Diencephalon (tissue), 1 donor: ENCODE measurements at places on chromosomes 3 and 15. TPM values are rescaled to one million over a fixed set of nuclear protein-coding genes. Genes with fewer than 3 reads are reported as not detected.

Gene RNU5B-1
- not detected for total RNA-seq

Gene SKOR1
- 0.69 TPM for total RNA-seq

Gene ADCY5
- total RNA-seq: 58.6 TPM

Gene PPP1R14D
- total RNA-seq: not detected

Gene CDHR4
- total RNA-seq: 0.23 TPM

Gene AADAC
- not detected for total RNA-seq

Gene TATDN2
- total RNA-seq: 39.4 TPM

Gene EPHA3
- total RNA-seq: 55.6 TPM

Gene RTP3
- total RNA-seq: not detected

Gene MST1
- total RNA-seq: 7.6 TPM
